Psoas muscle (tissue), 8 donors: ENCODE measurements at places on chromosomes 4 and X.
A peak's percentile ranks its signal among the peaks of the same experiment; 100 is the strongest.

GRCh38 chr4:25346913-25347312 lies 30.1 kb upstream of the ANAPC4 start:
- H3K4me3 ChIP-seq = no peak overlapping the region
- no peaks in the 10 kb centered on the region for H3K27me3 ChIP-seq
- no peaks in the 10 kb centered on the region for H3K36me3 ChIP-seq
- no peak for DNase-seq
- no peaks in the 10 kb centered on the region for H3K4me1 ChIP-seq
- H3K27ac ChIP-seq = no peak overlapping the region

GRCh38 chr4:141079393-141079930 lies 53.8 kb downstream of the RNF150 start:
- no peaks in the 10 kb centered on the region for H3K27me3 ChIP-seq
- no peak overlapping the region for H3K4me3 ChIP-seq
- DNase-seq = no peak
- no peaks in the 10 kb centered on the region for H3K36me3 ChIP-seq

- H3K27me3 ChIP-seq = no peaks in the 10 kb centered on the region
- peak overlapping the region; percentile 69 for H3K4me3 ChIP-seq
- peaks cover 7% of the 10 kb centered on the region for H3K4me1 ChIP-seq
Measured at GRCh38 chrX:40145923-40146261, 48.1 kb upstream of the BCOR start.

DNA sequence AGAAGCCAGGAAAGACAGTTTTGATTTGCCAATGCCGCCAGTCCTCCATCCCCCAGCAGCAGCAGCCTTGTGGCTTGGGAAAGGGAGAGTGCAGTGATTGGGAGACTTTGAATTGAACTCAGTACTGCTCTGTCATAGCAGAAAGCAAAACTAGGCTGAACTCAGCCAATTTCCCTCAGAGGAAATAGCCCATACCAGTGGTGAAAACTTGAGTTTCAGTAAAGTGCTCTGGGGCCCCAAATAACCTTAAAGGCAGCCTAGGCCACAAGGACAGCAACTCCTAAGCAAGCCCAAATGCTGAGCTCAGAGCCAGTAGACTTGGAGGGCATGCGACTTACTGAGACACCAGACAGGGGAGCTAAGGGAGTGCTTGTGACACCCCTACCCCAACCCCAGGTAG lies 2.0 kb upstream of the PROM1 start:
- H3K27me3 ChIP-seq = no peaks in the 10 kb centered on the region
- no peak for DNase-seq
- no peaks in the 10 kb centered on the region for H3K36me3 ChIP-seq

DNA sequence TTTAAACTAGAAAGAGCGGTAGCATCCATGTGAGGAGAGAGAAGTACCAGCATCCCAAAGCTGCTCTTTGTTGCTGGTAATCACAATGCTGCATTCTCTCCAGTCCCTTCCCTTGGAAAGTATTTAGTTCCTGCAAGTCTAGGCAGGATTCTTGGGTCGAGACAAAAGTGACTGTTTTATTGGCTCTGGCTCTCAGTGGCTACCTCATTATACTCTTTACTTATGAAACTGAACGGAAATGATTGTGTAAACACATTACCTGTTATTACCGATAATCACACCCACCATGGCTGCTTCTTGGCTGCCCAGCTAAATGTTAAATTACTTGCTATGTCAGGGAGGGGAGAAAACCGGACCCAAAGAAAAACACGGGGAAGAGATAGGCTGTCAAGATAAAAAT lies 26.2 kb downstream of the ATXN3L start:
- H3K27ac ChIP-seq = no peak overlapping the region
- no peaks in the 10 kb centered on the region for H3K27me3 ChIP-seq
- no peaks in the 10 kb centered on the region for H3K4me1 ChIP-seq
- no peak overlapping the region for H3K4me3 ChIP-seq
- H3K36me3 ChIP-seq = no peaks in the 10 kb centered on the region
